GM12864 (cell line): ENCODE measurements at places on chromosomes 2 and 18.

DNA sequence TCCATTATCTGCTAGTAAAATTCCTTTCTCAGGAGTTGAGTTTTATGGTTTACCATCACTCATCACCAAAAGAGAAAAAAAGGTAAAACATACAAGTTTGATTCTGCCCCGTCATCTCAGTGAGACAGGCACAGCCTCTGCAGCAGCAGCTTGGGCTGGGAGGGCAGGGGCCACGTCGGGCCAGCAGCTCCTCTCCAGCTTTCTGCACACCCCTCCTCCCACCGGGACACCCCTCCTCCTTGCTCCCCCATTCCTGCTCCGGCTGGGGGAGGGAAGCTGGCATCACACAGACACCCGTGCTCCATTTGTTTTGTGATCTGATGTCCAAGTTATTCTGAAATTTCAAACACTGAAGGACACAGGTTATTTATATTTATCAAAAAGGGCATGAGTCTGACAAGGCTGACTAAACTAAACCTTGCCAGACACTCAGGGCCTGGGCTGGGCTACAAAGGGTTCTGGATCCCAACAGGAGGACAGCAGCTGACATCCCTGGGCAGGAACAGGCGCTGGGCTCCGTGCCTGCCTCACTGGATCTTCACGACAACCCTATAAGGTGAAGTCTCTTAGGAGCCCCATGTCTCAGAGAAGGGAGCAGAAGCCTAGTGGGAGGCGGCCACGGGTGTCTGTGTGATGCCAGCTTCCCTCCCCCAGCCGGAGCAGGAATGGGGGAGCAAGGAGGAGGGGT, 71.4 kb downstream of the HDAC4 start:
- DNase-seq = no peak

- no peak for DNase-seq
Measured at GRCh38 chr2:77519164-77519887, 2.9 kb downstream of the LRRTM4 start.

GRCh38 chr2:69791045-69791444, 38.4 kb upstream of the GMCL1 start:
- no peak for DNase-seq

DNA sequence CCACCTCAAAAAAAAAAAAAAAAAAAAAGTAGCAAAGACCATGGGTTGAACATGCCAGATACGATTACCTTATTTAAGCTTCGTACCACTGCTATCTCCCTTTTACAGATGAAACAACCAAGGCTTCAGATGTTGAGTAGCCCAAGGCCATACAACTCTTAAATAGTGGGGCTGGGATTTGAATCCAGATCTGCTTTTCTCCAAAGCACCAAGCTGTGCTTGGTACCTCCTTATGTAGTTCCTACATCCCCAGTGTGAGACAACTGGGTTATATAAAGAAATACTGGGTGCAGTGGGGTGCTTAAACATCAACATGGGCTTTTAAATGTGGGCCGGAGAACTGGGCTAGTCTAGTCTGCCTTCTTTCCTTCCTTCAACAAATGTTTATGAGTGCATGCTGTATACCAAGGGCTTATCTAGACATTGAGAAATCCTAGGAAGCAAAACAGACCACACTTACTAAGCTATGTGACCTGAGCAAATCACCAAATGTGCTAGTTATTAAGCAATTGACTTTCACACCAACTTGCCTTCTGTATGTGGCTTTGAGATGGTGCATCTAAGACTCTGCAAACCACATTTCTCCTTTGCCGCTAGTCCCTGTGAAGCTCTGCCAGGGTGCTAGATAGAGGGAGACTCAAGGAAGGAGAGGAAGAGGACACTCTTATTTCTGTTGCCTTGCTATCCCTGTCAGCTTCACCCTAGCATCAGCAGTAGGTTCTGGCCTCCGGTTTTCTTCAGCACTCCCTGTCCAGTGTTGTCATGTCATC, 206.8 kb upstream of the FBXO11 start:
- DNase-seq = no peak

DNA sequence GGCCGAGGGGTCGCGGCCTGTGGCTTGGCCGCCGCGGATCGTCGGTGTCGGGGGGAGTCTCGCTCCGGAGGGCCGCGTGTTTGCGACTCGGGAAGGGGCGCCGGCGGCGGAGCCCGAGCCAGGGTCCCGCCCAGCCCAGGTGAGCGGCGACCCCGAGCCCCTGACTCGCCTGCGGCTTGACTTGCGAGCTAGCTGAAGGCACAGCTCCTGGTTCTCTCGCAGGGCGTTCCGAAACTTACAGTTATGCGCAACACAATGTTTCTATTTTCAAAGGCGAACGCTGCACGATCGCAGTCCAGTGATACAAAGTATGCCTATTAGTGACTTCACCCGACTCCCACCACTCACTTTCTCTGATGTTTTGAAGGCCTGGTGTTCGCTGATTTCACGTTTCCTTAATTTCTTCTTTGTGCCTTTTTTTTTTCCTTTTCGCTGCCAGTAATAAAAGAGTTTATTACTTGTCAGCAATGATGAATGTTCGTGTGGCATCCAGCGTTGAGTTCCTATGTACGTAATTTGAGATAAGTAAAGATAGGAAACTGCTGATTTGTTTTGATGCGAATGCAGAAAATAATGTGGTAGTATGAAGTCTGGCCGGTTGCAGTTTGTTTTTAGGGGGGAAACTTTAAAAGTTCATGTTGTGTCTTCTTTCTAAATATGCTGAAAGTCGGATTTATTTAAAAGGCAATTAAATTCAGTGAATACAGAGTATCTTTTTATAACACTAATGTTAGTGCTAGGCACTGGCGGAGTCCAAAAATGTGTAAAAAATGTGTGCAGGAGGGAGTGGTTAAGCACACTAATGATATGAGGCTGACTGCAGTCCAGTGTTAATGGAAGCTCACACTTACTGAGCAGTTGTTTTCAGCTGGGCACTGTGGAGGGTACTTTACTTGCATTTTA, 706 bp downstream of the UBXN2A start:
- DNase-seq = peak; percentile 51

GRCh38 chr2:237859082-237859433, 365 bp upstream of the RAMP1 start:
- no peak for DNase-seq

DNA sequence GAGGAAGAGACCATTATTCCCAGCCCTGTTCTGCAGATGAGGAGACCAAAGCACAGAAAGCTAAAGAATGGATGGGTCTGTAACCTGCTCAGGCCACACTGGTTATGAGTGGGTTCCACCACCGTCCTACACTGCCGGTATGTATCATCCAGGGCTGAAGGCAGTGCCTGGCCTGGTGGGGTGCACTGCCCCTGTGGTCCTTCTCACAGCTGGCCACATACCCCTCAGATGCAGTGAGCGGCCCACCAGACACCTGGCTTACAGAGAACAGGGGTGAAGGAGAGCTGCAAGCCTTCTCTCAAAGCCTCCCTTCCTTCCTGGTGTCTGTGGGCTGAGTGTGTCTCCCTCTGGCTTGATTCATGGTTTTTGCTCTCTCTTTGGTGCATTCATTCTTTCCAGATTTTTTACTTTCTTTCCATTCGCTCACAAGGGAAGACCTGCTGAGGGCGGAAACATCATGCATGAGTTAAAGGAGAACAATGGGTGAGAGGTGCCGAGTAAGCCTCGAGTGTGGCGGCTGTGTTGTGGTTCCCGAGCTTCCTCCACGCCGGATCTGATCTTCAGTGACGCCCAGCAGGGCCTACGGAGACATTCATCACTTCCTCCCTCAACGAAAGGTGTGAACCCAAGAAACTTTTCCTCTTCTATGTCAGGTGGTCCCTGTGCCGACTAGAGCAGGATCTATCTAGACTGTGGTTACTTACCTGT, 62.1 kb upstream of the REL start:
- DNase-seq = no peak

DNA sequence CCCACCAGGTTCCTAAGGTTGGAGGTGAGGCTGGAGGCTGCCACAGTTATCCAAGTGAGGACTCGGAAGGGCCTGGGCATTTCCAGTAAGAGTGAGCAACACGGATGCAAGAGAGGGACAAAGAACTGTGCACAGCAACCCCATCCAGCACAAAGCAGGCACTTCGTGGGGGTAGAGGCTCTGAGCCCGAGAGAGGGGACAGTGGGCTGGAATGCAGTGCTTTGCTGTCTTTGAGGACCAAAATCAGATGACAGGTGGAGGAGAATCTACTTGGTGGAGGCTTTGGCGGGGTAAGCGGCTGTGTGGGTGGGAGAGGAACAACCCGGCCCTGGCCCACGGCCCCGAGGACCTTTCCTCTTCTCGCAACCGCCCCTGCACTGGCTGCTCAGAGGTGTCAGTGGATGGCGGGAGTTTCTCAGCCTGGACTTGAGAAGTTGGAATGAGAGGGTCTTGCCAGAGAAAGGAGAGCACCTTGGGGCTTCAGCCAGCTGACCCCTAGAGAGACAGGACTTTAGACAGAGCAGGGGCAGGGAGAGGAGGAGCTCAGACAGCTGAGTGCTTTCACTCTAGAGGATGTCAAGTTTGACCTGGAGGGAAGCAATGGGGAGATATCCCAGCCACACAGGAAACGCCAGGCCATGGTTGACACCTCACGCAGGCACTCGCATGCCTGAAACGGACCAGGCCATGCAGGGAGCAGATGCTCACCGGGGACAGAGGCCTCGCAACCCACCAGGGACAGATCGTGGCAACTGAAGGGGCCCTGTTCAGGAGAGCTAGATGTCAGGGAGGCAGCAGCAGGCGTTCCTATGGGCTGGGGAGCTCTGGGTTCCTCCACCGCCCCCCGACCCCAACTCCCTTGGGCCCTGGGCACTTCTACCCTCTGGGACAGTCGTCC, 11.6 kb downstream of the RAMP1 start:
- DNase-seq = no peak
